ENCODE measurements at places on chromosomes 3 and 15.

DNA sequence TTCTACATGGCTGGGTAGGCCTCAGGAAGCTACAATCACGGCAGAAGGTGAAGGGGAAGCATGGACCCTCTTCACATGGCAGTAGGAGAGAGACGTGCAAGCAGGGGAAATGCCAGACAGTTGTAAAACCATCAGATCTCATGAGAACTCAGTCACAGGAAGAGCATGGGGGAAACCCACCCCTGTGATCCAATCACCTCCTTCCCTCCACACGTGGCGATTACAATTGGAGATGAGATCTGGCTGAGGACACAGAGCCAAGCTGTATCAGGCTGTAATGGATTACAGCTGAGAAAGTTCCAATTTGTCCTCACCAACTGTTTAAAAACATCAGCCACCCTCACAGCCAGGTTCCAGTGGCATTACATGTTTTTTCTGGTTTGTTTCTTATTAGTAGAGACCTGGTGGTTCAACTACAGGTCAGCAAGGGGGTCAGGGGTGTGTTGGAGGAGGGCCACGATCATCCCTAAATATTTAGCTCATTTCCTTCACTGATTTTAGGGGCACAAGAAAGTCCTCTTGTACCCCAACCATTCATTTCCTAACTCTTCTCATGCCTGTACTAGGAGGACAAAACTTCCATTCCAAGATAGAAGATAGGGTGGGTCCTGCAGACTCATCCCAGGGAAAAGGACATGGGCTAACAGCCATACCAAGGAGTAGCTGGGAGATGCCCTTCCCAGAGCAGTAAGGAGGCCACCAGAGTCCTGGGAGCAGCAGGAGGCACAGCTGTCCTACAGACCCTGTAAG, 54.4 kb downstream of the ANXA2 start:
- DNase-seq, result no peak

DNA sequence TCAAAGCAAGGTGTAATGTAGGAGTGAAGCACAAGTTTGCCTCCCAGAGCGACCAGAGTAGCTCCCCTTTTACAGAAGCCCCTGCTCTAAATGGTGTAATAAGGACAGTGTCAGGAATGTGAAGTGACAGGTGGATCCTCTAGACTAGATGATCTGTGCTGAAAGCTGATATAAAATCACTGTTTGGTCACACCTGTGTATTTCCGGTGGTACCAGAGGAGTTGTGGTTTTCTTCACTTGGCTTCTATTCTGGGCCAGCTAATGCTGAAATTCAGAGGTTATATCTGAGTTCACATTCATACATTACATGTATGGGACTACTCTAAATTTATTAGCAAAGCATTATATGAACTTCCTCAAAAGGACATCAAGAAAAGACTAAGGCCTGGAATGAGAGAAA, 117.4 kb downstream of the IL1RAP start:
- DNase-seq, result no peak

DNA sequence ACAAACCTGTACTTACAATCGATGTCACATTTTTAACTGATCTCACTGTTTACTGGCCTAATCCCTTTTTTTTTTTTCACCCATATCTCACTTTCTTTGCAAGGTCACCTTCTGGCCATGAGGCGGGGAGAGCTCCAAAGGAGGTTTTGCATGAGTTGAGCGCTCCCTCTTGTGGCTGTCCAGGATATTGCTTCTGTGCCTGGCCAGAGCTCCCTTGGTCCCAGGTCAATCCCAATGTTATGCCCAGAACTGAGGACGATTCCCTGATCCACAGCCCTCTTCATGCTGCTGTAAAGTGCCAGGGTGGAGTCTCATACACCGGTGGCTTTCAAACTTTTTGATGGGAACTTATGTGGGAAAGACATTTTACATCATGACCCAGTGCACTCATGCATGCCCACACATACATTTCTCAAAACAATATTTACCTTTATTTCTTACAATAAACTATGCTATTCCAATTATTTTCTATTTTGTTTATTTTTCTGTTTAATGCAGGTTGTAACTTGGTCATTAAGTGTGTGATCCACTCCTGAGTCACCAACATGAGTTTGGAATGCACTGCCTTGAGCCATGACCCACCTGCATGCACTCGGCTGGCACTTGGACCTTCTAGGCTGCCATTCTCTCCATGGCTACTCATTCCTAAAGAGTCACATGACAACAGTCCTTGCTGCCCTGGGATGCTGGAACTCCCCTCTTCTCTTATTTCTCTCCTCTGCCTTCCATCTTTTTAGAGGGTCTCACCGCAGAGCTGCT, 9.6 kb upstream of the SST start:
- peak; percentile 86 for DNase-seq

GRCh38 chr3:197356275-197356674, 57.9 kb upstream of the DLG1 start:
- DNase-seq, result peak; percentile 61

- DNase-seq, result peak; percentile 18
Observed at GRCh38 chr3:116001151-116001621, 377.9 kb downstream of the GAP43 start.

GRCh38 chr3:45253316-45253715, 27.2 kb upstream of the TMEM158 start:
- no peak for DNase-seq

GRCh38 chr3:129277829-129278271, 820 bp upstream of the HMCES start:
- peak; percentile 21 for DNase-seq

DNA sequence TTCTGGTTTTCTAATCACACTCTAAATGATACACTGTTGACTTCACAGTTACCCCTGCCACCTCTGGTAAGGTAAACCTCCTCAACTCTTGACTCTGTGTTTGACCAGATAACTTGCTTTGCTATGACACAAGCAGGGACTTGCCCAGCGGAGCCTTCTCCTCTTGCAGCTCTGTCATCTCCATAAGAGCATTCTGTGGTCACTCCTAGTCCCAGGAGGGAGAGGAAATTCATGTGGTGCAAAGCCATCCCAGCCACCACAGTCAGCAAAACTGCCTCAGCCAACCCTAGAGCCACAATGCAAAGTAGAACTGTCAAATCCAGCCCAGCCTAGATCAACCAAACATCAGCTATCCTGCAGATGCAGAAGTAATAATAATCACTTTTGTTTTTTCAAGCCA, 144.7 kb upstream of the GADL1 start:
- DNase-seq, result peak; percentile 31

GRCh38 chr15:72124218-72124617, 6.0 kb downstream of the SENP8 start:
- no peak for DNase-seq

DNA sequence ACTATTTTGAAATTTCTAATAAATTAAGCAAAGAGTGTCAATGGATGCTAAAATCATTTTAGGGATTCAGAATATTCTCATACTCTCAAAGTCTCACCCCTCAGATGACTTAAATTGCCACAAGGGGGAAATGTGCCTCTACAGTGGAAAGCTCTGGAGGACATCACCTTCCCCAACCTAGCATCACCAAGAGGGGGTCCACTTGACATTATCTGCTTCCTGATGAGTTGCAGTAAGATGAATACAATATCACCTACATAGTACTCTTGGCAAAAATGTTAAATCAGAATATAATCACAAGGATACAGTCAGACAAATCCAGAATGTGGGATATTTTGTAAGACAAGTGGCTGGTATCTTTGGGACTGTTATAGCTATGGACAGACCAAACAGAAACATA, 290.1 kb downstream of the MFSD1 start:
- DNase-seq, result no peak

- DNase-seq, result no peak
Observed at GRCh38 chr3:29169451-29169850, 111.4 kb upstream of the RBMS3 start.

- DNase-seq, result no peak
Observed at GRCh38 chr15:90570643-90571042, 40.9 kb downstream of the CRTC3 start.

DNA sequence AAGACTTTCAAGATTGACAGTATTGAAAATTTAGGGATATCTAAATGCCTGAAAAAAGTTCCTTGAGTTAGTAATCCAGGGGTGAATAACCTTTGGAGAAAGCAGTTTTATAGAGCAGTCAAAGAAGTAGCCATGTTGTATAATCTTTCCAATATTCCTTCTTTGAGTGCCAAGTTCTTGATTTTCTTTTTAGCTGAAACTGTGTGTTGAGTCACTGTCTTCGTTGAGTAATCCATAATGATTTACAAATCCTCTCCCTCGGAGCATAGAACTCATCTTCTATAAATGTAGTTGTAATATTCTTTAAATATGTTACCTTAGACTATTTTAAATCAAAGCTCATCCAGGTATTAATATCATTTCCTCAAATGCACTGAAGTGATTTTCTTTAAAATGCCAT, 135.2 kb downstream of the BBX start:
- DNase-seq, result no peak

GRCh38 chr3:30113906-30114305, 492.5 kb upstream of the TGFBR2 start:
- no peak for DNase-seq

- DNase-seq, result peak; percentile 12
Observed at GRCh38 chr3:197406266-197406665, 107.9 kb upstream of the DLG1 start.

- no peak for DNase-seq
Observed at GRCh38 chr3:67529915-67530314, 124.5 kb downstream of the SUCLG2 start.

- no peak for DNase-seq
Observed at GRCh38 chr3:43489930-43490329, 131.9 kb downstream of the ANO10 start.

DNA sequence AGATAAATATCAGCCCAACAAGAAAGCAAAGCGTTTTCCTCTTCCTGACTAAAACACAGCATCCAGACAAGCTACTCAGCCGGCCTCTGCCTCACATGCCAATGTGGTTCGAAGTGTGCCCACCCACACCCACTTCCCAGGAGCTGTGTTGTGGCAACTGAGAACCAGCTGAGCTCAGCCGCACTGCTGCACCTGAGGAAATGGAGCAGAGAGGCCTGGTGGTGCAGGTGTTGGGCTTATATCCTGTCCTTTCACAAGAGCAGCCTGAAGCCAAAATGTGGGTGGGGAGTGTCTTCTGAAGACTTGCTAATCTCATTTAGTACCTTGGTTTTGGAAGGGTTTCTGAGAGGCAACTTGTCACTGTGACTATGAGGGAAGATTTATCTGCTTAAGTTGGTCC, 23.0 kb upstream of the RETNLB start:
- no peak for DNase-seq

- no peak for DNase-seq
Observed at GRCh38 chr3:124246376-124246775, 254.5 kb upstream of the ROPN1 start.

DNA sequence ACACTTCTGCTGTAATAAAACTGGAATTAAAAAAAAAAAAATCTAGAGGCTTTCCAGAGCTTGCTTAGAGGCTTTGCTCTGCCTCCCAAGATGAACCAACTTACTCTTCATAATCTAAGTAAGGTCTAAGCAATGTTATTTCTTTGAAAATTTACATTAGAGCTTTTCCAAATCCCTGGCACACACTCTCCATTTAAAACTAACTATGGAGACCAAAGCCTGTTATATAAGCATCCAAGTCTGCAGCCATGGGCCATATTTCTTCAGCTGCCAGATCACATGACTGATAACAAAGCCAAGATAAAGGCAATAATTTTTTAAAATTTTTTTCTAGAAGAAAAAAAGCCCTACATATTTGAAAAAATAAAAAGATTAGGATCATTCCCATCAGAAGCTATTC, 55.0 kb upstream of the ARHGEF3 start:
- DNase-seq, result no peak

- DNase-seq, result no peak
Observed at GRCh38 chr3:182479419-182480336, 313.6 kb upstream of the ATP11B start.

- DNase-seq, result no peak
Observed at GRCh38 chr3:29936054-29936453, 655.2 kb downstream of the RBMS3 start.

GRCh38 chr3:65961733-65962132, 77.0 kb downstream of the MAGI1 start:
- no peak for DNase-seq

DNA sequence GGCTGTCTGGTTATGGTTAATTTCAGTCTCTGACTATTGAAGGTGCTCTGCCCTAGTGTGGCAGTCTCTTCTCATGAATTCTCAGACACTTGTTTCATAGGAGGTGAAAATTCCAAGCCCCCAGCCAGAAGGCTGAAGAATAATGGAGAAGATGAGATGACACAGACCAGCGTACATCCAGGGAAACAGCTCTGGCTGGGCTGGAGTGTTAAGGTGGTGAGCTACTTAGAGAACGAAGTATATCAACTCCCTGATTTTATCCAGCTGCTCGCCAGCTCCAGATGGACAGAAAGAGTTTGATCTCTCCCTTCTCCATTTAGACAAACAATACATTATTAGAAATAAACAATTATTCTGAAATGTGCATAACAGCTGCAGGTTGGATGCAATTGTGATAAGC, 494.5 kb upstream of the RGMA start:
- DNase-seq, result no peak

DNA sequence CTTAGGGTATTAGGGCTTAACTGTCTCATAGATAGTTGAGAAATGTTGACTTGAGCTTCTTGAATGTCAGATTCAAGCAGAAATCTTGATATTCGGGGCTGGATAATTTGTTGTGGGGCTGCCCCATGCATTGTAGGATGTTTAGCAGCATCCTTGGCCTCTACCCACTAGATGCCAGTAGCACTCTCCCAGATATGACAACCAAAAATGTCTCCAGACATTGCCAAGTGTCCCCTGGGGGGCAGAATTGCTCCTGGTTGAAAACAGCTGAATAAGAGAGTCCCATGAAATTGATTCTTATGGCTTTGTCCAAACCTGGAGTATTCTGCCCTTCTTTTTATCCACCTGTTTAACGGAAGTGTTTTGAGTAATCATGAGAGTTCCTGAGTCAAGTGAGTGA, 15.9 kb upstream of the LCMT2 start:
- no peak for DNase-seq

DNA sequence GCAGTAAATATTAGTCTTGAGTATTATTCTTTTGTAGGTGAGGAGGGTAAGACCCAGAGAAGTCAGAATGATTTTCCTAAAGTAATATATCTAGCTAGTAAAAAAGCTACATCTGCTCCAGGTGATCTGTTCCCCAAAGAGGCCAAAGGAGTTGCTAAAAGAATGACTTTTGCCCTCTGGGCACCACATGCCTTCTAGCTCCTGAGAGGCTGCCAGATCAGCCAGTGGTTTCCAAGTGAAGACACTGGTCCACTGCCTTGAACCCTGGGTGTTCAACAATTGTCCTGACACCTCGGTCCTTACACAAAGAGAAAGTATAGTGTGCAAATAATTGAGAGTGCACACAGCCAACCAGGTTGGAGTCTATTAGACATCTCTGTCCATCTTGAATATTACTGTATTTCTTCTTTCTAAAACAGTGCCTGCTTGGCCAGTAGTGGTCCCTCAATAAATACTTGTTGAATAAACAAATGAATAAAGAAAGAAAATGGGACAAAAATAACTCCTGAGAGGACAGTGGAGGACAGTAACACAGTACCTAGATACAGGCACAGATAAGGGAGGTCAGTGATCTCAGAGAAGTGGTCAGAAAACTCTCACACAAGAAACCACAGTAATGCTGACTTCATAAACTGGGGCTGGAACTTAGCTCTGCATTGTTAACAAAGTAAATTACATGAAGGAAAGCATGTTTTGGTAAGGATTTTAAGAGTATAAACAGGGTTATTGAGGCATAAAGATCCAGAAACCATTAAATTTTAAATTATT, 56.6 kb upstream of the CSTA start:
- no peak for DNase-seq

- no peak for DNase-seq
Observed at GRCh38 chr3:52860424-52860768, 25.6 kb upstream of the MUSTN1 start.

- no peak for DNase-seq
Observed at GRCh38 chr3:191262650-191263049, 63.6 kb downstream of the OSTN start.
